ENCODE measurements at places on chromosomes 4 and X. TPM values are rescaled to one million over a fixed set of nuclear protein-coding genes. Genes with fewer than 3 reads are reported as not detected.

Gene RGS12
- total RNA-seq: 11.5 TPM

Gene PPEF1
- total RNA-seq: 1.5 TPM

Gene DUSP21
- not detected for total RNA-seq

Gene TRAM1L1
- 0.50 TPM for total RNA-seq

Gene EVC
- total RNA-seq: 12.7 TPM

Gene CDS1
- total RNA-seq: 0.62 TPM

Gene TKTL2
- total RNA-seq: not detected

Gene MAGEB1
- total RNA-seq: not detected

Gene GRSF1
- 76.4 TPM for total RNA-seq

Gene SCML1
- total RNA-seq: 5.1 TPM

Gene PAK3
- total RNA-seq: 0.02 TPM

Gene TLR6
- total RNA-seq: 1.8 TPM

Gene ZNF827
- 2.2 TPM for total RNA-seq

Gene GC
- not detected for total RNA-seq

Gene XAGE1A
- total RNA-seq: 21.1 TPM

Gene AR
- 3.6 TPM for total RNA-seq

Gene RRH
- total RNA-seq: 0.06 TPM

Gene PHOX2B
- total RNA-seq: 0.02 TPM

Gene NAP1L3
- 0.37 TPM for total RNA-seq

Gene TMPRSS11B
- not detected for total RNA-seq

Gene UGT2B17
- not detected for total RNA-seq

Gene CTSO
- total RNA-seq: 0.89 TPM

Gene CENPC
- total RNA-seq: 3.5 TPM

Gene GYPB
- total RNA-seq: not detected

Gene FGFRL1
- 21.6 TPM for total RNA-seq

Gene ARL13A
- 0.30 TPM for total RNA-seq

Gene CHRDL1
- total RNA-seq: 0.05 TPM

Gene COX7B2
- total RNA-seq: not detected

Gene ARFIP1
- total RNA-seq: 17.7 TPM

Gene EDNRA
- total RNA-seq: 0.30 TPM

Gene VEGFD
- 0.46 TPM for total RNA-seq

Gene RAB39B
- 0.79 TPM for total RNA-seq

Gene SLITRK4
- not detected for total RNA-seq

Gene NLRP2B
- not detected for total RNA-seq

Gene MAGEE1
- total RNA-seq: 3.4 TPM

Gene KLKB1
- not detected for total RNA-seq

Gene TEC
- total RNA-seq: 2.3 TPM

Gene IGSF1
- total RNA-seq: 0.37 TPM

Gene OGT
- 34.7 TPM for total RNA-seq

Gene BEX5
- total RNA-seq: not detected

Gene RCHY1
- 13.7 TPM for total RNA-seq

Gene OSTC
- total RNA-seq: 86.7 TPM

Gene YY2
- 2.1 TPM for total RNA-seq

Gene CYBB
- total RNA-seq: 0.04 TPM

Gene ANOS1
- total RNA-seq: 0.06 TPM

Gene PCDH7
- 0.07 TPM for total RNA-seq

Gene TEX13D
- not detected for total RNA-seq

Gene IL2RG
- total RNA-seq: 0.12 TPM

Gene G3BP2
- 92.3 TPM for total RNA-seq

Gene AFF1
- total RNA-seq: 8.0 TPM

Gene SOD3
- total RNA-seq: not detected

Gene CLIC2
- total RNA-seq: 0.07 TPM

Gene UGT2B11
- total RNA-seq: not detected

All from A549 treated with dexamethasone at 1 μM for 4 hours (cell line).